ENCODE measurements at places on chromosomes 3 and 15.

GRCh38 chr15:85611361-85611760, 183.4 kb downstream of the KLHL25 start:
- DNase-seq = no peak

- no peak for DNase-seq
These were observed 29.1 kb downstream of the PLXND1 start for GRCh38 chr3:129577366-129577765.

GRCh38 chr3:88211096-88211890, 61.5 kb downstream of the C3orf38 start:
- DNase-seq = no peak

GRCh38 chr15:50145451-50145872, 26.4 kb upstream of the ATP8B4 start:
- no peak for DNase-seq

DNA sequence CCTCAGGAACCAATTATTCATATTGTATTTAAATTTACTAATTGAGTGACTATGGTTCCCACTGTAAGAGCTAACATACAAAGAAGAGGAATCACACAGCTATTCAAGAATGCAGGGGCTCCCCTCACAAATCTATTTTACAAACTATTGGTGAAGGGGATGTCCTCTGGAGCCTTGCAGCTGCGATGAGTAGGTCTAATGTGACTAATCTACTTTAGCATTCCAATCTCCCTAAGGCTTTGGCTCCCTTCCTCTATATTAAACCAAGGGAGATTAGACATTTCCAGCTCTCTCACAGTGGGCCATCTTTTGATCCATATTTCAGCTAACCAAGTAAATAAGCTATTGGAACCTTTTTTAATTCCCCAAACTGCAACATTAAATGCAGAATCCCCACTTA, 514.2 kb upstream of the BCHE start:
- DNase-seq = no peak

DNA sequence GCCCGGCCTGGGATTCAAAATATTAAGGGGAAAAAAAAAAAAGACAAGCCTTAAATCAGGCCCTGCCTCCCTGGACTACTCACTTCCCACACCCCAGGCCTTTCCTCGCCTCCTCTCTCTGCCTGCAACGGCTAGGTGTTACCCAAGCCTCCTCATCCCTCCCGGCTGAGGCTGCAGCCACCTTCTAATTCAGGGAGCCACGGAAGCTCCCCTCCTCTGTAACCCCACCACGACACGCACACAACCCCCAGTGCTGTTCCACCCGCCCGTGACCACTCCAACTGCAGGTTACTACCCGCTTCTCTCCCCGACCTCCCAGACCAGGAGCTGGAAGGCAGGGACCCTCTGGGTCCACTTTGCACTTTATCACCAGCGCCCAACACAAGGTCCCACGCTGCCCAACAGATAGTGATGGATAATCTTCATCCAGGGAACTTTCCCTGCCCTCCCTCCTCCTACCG, 936 bp downstream of the KIF7 start:
- DNase-seq = no peak

GRCh38 chr3:59922192-59922591, 872.4 kb upstream of the CFAP20DC start:
- DNase-seq = no peak

GRCh38 chr3:171873580-171873979, 30.4 kb downstream of the TMEM212 start:
- no peak for DNase-seq

DNA sequence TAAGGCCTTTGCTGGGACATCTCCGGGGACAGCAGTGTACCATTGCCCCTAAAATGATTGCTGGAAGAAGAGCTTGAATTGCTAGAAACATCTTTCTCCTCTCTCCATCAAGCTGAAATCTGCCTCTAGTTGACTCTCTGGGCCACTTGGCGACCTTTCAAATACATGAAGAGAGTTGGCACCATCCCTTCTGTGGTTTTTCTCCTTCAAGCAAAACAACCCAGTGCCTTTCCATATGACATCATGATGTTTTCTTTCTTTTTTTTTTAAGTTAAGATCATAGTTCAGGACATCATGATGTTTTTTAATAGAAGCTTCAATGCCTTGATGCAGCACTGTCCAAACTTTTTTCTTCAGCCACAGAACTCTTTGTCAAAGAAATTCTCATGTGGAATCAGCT, 144.0 kb upstream of the PTPRG start:
- DNase-seq = no peak

GRCh38 chr15:78761020-78761419, 50.2 kb downstream of the ADAMTS7 start:
- peak; percentile 15 for DNase-seq

- no peak for DNase-seq
These were observed 156.2 kb downstream of the MEGF11 start for GRCh38 chr15:66097151-66098021.

GRCh38 chr15:80159811-80160569, 7.2 kb downstream of the FAH start:
- DNase-seq = no peak

DNA sequence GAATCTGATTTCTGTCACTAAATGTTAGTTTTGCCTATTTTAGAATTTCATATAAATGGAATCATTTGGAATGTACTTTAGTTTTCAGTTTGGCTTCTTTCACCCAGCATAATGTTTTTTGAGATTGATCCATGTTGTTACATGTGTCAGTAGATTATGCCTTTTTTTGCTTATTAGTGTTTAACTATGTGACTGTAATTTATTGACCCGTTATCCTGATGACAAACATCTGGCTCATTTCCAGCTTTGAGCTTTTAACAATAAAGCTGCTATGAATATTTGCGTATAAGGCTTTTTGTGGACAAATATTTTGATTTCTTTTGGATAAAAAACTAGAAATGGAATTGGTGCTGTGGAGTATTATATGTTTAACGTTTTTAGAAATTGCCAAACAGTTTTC, 254.5 kb upstream of the CFAP20DC start:
- DNase-seq = no peak

DNA sequence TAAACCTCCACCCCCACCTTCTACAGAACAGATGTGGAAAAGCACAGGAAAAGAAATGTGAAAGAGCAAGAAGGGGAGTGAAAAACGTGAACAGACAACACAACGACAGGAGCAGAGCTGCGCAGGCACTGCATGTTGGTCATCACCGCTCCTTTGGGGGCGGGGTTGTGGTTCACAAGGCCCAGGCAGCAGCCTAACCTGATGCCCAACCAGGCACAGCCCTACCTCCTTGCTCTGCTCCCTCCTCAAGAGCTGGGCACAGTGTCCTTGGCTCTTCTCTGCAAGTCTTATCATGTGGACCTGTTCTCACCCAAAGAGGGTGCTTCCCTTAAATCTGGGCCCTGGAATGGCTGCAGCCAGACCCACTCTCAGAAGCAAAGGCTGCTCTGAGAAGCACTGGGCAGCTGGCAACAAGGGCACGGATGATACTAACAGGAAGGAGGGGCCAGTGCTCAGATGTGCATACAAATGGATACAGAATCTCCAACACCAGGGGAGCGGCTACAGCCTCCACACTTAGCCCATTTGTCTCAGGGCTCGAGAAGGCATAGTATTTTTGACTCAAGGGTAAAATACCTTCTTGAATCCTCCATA, 64.6 kb downstream of the DHX30 start:
- no peak for DNase-seq

DNA sequence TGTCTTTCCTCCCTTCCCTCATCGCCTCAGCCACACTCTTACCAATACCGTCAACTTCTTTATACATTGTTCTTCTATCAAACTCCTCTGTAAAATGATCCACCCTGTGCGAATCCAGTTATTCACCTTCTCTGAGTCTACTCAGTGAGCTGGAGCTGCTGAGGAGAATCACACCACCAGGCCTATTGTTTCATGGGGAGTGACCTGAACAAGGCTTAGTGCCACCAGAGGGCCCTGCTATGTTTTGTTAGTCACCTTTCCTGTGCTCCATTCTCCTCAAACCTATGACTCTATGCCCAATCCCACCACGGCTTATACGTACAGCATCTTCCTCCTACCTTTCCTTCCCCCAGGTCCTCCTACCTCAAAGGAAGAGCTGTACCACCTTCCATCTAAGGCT, 50.4 kb upstream of the MED12L start:
- no peak for DNase-seq

DNA sequence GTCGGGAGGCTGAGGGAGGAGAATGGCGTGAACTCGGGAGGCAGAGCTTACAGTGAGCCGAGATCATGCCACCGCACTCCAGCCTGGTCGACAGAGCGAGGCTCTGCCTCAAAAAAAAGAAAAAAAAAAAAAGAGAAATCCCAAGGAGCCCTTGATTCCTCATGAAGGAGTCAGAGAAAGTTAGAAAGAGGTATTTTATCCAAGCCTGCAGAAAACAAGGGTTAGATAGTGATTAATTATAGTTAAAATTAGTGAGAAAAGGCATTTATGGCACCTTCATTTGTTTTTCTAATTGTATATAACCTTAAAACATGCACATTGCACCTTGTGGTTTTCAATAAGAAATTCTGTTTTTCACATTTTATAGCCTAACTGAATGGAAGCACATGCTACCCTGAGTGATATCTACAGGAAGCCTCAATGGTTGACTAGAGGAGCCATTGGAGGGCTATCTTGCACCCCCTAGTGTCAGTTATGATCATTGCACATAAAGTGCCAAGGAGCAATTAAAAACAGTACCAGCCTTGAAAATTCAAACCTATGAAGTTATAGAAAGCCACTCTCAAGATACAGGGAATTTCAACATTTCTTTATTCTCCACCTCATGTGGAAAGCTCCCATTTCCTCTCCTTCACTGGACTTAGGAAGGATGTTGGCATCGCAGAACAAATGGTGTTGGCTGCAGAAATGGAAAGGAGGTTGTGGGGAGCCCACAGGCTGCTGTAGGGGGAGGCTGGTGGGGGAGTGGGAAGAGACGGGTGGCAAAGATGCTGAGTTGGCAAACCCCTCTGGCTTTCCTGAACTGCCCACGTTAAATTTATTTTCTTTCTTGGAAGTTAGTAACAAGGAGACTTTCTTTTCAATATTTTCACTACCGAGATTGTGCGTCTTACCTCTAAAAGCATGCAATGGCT, 48.5 kb downstream of the ITGA11 start:
- peak; percentile 69 for DNase-seq

DNA sequence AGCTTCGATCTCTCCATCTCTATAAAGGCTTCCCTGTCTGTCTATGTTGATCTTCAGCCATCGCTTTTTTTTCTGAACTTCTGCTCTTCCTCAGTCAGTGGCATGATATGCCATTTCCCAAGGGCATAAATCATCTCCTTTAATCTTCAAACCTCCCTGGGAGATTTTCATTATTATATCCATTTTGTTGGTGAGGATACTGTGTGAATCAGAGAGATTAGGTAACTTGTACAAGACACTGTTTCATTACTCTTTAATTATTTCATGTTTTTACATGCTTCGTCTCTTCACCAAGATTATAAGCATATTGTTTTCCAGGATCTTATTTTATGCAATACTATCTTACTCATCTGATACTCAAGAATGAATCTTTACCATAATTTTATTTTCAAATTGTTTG, 124.8 kb upstream of the ATP11B start:
- DNase-seq = no peak

DNA sequence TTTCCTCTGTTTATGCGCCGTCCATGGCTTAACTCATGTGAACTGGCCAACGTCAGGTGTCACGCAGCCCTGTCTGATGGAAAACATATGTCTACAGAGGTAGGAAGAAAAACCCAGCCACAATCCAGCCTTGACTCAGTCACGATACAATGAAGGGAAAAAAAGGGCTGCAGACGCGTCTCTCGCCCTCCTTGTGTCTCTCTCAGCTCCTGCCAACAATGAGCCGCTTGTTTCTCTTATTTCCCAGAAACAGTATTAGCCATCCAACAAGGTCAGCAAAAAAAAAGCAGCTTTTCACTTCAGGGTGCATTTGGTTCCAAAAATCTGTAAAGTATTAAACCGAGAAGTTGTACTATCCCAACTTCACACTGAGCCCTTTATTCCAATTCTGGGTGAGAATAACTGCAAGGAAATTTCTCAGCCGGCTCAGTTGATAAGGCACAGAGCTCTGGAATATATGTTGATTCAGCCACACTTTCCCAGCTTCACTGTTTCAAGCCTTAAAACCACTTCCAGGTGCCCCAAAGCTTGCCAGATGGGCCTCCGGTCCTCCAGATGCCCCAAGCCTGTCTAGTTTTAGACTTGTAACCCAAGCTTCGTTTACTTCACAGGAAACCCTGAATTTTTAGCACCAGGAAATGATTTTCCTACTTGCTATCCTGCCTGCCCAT, 79.4 kb downstream of the TM4SF4 start:
- no peak for DNase-seq

- DNase-seq = no peak
These were observed 105.9 kb downstream of the B3GALNT1 start for GRCh38 chr3:160999274-160999673.
